ENCODE measurements at places on chromosomes 2 and 18. TPM values are rescaled to one million over a fixed set of nuclear protein-coding genes. Genes with fewer than 3 reads are reported as not detected.

TRIM43 gene
- total RNA-seq, result not detected

SSB gene
- total RNA-seq, result 143 TPM

FAM110C gene
- 10.2 TPM for total RNA-seq

PDE1A gene
- total RNA-seq, result 4.7 TPM

HNRNPLL gene
- 38.7 TPM for total RNA-seq
